ENCODE measurements at places on chromosomes 5 and 9.

- no peak for DNase-seq
Observed at GRCh38 chr5:122008061-122008460, 46.3 kb downstream of the SRFBP1 start.

GRCh38 chr5:2755076-2755680, 3.7 kb upstream of the IRX2 start:
- DNase-seq, result no peak

GRCh38 chr5:81425569-81425968, 31.6 kb upstream of the ACOT12 start:
- DNase-seq, result peak; percentile 45

- DNase-seq, result peak; percentile 77
Observed at GRCh38 chr5:177453852-177454396, 7.3 kb downstream of the PRR7 start.

- no peak for DNase-seq
Observed at GRCh38 chr5:175290379-175290778, 153.6 kb downstream of the DRD1 start.

Data from NCI-H1417 (cell line).